ENCODE measurements at places on chromosomes 2 and 18.

- DNase-seq = no peak
These were observed 89.3 kb downstream of the CSRNP3 start for GRCh38 chr2:165558832-165559231.

DNA sequence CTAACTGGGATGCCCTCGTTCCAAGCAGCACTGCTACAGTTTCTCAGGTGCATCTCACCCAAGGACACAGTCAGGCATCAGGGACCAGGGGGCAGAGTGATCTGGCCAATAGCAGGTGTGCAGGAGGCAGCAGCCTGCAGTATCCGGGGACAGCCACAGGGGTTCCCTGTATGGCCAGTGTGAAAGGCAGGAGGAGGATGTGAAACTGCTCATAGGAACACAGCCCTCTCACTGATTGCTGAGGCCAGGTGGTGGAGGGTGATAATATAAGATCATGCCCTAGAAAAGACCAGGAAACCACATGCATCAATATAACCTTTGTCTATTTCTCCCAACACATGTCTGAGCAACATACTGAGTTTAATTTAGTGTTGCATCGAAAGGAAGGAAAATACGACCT is 112.7 kb upstream of the TACR1 start:
- no peak for DNase-seq

DNA sequence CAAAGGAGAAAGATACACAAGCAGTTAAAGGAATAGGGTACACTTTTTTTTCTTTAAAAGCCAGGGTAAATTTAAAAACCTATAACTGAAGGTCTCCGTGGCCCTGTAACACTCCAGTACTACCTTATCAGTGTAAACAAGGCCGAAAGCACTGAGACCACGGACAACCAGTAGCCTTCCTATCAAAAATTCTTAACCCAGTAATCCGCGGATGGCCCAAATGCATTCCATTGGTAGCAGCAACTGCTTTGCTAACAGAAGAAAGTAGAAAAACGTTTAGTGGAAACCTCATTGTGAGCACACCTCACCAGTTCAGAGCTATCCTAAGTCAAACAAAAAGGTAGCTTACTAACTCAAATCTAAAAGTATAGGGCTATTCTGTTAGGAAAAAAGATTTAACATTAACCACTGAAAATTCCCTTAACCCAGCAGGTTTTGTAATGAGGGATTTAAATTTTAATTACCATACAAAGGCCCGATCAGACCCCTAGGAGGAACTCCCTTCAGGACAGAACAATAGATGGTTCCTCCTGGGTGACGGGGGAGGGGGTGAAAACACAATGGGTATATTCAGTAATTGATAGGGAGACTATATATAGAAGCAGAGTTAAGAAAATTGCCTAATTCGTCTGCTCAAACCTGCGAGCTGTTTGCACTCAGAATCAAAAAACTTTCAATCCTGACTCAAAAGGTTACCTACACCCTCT is 50.8 kb upstream of the CWC22 start:
- no peak for DNase-seq

DNA sequence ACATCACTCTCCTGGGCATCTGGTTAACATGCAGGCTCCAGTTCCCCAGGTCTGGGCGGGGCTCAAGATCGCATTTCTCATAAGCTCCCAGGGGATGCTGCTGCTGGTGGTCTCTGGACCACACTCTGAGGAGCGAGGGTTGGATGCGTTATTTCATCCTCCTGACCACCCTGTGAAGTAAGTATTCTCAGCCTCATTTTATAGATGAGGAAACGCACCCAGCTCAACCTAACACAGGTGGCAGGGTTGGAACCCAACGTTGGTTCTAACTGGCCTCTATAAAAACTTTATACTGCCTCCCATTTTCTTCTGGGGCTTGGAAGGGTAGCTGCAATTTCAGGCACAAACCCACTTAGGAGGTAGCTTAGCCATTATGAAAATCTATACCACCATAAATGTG is 120.5 kb downstream of the FAM210A start:
- DNase-seq = no peak

GRCh38 chr2:43370146-43370545 is 143.7 kb upstream of the ZFP36L2 start:
- no peak for DNase-seq

DNA sequence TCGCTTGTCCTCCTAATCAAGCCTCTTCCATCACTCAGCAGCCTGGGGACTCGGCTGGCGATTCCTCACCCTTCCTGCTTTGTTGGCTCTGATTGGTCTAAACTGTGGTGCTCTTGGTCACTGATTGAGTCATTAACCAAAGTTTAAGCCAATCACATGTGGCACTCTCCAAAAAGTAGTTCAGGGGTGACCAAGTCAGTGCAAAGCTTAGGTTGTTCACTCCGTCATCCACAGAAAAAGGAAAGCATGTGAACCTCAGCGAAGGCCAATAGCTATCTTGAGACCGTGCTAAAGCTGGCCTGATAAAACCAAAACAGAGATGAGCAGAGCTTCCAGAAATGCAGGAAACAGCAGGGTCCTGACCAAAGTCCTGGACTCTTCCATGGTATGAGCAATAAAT is 4.9 kb downstream of the ALPK2 start:
- no peak for DNase-seq

DNA sequence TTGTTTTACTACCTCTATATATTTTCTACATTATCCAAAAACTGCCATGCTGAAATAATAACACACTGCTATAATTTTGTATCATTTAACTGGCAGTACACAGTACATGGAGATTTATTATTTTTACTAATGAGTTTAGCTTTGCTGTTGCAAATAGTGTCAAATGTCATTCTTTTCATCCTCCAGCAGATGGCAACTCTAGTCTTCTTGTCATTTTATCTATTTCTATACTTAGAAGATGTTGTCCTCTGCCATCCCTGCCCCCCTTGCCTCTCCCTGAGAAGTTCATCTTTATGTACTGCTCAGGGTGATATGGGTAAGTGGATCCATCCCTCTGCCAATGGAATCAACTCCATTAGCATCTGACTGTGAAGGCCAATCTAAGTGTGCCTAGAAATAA is 21.7 kb upstream of the LRRTM1 start:
- DNase-seq = no peak

- no peak for DNase-seq
These were observed 1.4 kb downstream of the SCYGR3 start for GRCh38 chr2:227613272-227613660.

GRCh38 chr2:72926368-72926767 is 9.0 kb downstream of the EMX1 start:
- no peak for DNase-seq

GRCh38 chr18:53944721-53945120 is 279.7 kb downstream of the MBD2 start:
- DNase-seq = no peak

DNA sequence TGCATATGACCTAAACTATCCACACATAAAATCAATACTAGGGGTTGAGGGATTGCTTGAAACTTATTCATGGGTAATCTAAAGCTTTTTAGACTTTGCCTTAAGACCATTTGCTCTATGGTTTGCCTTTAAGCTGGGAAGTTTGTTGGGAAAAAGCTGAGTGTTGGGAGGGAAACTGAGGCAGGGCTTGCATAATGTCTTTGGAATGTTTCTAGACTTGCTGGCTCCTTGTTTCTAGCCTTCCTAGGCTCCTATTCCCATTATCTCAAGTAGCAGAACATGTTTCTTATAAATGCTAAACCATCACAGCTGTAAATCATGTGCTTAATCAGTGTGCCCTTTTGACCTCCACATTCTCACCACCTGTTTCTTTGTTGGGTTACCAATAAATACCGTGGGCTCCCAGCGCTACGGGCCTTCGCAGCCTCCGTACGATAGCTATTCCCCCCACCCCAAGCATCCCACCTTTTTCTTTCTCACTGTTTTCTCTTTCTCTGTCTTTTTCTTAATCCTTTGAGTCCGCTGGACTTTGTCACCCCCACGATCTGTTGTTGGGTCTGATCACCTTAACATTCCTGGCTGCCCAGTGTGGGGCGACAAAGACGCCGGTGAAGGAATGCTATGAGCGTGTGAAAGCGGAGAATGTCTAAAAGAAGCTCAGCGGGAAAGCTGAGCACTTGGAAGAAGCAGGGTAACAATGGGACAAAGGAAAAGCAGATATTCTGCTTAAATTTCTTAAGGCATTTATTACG is 49.4 kb upstream of the CWC22 start:
- DNase-seq = no peak

DNA sequence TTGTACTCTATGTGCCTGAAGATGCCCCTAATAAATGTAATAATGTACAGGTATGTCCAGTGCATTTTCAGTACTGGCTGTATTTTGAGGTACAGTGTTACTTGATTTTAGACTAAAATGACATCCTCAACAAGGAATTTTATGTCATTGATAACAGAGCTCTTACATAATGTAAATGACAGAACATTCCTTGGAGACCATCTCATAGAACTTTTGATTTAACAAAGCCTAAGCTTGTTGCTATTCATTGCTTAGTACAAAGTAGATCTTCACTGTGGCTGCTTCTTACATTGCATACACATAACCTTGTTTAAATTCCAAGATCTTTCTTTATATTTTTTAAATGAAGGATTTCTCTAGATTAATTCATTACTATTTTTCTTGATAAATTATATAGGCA is 24.1 kb downstream of the DYNC1I2 start:
- no peak for DNase-seq

GRCh38 chr2:758073-758820 is 81.0 kb upstream of the TMEM18 start:
- DNase-seq = no peak

- no peak for DNase-seq
These were observed at the start of gene INHBB for GRCh38 chr2:120346026-120346666. Gene INHBB (plus strand): TSS chr2:120346136. CDS start chr2:120346189, 53 bp downstream.

All from activated gamma-delta T cell (primary cell).